NCI-H2081 treated with DMSO at 0.1 percent for 48 hours (cell line): ENCODE measurements at places on chromosomes 4 and X.

- no peak for DNase-seq
Measured at GRCh38 chrX:55742649-55743048, 25.1 kb downstream of the RRAGB start.

DNA sequence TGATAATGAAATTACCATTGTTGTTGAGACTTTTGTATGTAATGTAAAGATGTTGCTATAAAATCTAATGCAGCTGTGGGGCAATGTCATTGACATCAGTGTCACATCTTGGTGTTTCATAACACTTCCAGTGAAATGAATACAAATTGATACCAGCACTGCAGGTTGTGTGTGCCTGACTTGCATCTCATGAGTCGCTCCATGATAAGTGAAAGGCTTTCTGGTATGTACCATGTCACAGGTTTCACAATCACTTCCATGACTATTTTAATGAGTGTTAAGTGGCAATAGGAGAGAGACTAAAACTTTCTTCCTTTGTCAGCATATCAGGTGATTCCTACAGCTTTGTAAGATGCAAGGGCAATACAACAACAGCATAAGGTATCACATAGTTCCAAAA, 94.4 kb downstream of the ABCB7 start:
- DNase-seq: no peak

- no peak for DNase-seq
Measured at GRCh38 chr4:72077346-72077745, 45.5 kb downstream of the NPFFR2 start.

DNA sequence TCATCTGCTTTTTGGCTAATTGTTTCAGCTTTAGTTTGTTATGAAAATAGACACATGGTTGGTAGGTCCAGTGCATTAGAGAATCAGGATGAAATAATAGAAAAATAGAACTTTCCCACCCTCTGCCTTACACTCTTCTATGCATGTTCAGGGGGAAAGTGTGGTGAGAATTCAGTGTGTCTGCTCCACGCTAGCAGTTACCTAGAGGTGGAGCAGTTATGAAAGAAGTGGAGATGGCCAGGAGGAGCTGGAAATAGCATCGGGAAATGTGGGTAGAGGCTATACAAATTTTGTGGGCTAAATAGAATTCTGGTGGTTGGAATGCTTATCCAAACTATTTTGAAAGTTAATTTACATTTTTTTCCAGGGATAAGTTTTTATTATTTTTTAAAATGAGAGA, 91.4 kb upstream of the MAD2L1 start:
- DNase-seq: no peak

- no peak for DNase-seq
Measured at GRCh38 chrX:148310426-148311165, 189.8 kb upstream of the AFF2 start.
